ENCODE measurements at places on chromosomes 7 and 10.

DNA sequence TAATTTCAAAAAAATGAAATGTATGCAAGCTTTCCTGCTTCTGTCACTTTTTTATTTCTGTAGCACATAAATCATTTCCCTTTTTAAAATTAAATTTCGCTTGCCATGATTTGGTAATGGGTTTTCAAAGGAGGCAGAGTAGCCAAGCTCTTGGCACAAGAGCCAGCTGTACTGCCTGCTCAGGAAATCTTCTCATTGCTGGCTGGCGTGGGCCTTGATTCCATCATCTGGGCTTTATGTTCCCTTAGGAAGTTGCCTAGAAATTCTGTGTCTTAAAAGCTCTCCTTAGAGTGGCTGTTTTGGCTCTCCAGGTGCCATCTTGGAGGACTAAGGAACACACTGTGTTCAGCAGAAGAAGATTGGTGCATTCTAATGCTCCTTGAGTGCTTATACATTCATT lies 107.4 kb downstream of the ARID5B start:
- no peak for DNase-seq

DNA sequence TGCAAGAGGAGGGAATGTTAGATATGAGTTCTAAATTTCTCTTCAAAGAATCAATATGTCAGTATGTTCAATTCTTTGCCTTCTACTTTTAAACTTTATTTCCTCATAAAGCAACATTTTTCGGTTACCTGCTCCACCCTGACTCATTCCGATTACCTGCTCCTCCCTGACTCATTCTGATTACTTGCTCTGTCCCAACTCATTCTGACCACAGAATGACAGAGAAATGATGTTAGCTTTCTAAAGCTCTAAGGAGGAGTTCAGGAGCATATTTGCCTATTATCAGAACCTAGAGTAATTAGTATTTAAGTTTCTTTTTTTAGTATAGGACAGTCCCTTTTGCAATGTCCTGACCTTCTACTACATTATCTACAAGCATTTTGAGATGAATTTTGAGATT lies 24.5 kb upstream of the PPP1R9A start:
- DNase-seq = no peak

DNA sequence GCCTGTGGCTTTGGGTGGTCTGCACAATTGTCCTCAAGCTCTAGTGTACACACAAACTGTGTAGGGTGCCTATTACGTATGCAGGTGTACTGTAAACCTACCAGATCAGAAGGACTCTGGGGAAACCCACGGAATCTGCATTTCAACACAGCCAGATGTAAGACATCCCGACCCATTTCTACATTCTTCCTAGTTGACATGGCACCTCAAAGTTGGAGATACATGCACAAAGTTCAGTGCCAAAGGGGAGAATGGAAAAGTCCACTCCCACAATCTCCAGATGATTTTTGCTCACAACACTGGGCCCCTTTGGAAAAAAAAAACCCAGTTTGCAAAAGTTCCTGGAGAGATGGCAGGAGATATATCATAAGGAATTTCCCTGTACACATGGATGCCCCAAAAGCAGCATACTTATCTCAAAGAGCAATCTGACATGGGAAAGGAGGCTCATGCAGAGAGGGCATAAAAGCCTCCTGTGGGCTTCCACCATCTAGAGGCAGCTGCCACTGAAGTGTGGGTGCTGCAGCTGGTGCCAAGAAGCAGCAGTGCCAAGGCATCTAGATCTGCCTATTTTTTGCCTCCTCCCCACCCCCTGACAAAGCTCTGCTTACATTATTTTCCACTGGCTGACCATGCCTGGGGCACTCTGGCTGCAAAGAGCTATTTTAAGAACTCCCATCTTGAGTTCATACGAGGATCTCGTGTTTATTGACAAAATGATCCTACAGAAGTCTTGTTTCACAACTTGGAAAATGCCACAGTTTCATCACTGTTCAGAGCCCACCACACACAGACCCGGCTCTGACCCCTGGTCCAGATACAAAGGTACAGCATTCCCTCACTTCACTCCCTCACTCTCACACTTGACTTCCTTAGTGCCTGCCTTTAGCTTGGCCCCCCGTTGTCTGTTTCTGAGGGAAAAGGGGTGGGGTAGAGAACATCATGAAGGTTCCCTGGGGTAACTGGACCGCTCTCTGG lies 12.9 kb downstream of the TECTB start:
- no peak for DNase-seq

GRCh38 chr10:116271593-116272439 lies 1.2 kb downstream of the GFRA1 start:
- DNase-seq = peak; percentile 62

DNA sequence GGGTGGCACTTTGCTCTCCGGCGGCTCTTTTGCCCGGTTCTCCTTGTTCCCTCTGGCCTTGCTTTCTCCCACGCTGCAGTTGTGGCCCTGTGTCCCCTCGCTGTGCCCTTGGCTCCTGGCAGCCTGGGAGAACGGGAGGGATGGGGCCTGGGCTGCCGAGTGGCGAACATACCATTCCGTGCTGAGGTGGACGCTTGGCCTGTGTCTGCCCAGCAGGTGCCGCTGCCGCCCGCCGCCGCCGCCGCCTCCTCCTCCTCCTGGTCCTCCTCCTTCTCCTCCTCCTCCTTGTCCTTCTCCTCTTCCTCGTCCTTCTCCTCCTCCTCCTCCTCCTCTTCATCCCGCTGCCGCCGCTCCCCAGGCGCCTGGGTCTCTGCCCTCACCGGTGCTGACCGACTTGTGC lies 36.0 kb downstream of the AGAP3 start:
- DNase-seq = peak; percentile 51

DNA sequence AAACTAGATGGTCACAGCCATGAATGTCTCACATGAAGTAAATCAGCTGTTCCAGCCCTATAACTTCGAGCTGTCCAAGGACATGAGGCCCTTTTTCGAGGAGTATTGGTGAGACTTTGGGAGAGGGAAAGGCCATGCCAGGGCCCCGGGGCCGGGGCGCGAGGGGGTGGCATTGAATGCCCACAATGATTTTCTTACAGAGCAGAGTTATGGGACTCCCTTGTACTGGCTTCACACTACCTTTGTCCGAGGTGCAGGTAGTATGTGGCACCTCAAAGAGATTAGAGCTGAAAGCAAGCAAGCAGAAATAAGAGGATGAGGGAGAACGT lies 407 bp downstream of the ELOVL3 start:
- no peak for DNase-seq

- no peak for DNase-seq
These were observed 12.1 kb upstream of the PPIA start for GRCh38 chr7:44784364-44784763.

DNA sequence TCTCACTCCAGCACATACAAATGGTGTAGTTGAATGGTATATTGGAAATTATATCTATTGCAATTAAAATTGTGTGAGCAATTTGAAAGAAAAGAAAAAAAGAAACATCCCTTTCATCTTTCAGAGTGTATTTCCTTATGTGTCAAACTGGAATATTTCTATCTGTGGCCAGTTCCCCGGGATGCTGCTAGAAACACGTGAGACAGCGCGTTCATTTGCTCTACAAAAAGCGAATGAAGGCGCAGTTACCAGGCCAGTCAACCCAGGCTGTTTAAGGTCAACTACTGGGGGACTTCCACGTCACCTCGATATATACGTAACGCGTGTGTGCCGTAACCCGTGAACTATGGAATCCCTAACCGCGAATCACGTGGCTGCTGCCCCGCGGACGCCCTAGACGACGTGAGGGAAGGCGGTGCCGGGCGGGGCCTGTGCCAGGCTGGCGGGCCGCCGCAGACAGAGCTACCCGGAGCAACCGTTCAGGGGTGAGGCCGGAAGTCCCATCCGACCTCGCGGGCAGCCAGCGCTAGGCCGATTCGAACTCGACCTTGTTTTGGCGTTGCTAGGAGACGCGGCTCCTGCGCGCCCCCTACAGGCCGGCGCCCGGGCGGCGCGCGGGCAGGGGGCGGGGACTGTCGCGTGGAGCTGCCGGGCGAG lies 1.1 kb upstream of the ARL4A start:
- peak; percentile 95 for DNase-seq

- DNase-seq = no peak
These were observed 42.7 kb upstream of the GAD2 start for GRCh38 chr10:26173837-26174236.

GRCh38 chr7:158821171-158822031 lies 7.9 kb downstream of the ESYT2 start:
- DNase-seq = no peak

DNA sequence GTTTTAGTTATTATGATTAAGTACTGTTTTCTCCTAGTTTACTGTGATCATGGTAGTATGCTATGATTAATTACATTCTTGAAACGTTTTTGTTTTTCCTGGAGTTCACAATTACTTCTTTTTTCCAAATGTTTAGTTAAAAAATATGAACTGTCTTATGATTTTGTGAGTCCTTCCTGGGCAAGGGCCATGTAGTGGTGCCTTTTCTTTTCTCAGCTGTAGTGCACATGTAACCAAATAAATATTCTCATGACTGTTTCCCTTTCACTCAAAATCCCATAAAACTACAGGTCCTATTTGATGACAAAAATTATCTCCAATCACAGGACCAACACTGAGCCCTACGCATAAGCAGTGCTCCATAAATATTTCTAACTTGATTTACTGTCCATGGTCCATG lies 118.9 kb upstream of the EGR2 start:
- DNase-seq = no peak

GRCh38 chr7:5692112-5692844 lies 89.2 kb downstream of the RNF216 start:
- no peak for DNase-seq

- DNase-seq = peak; percentile 61
These were observed 809 bp upstream of the OGA start for GRCh38 chr10:101818872-101819633.

DNA sequence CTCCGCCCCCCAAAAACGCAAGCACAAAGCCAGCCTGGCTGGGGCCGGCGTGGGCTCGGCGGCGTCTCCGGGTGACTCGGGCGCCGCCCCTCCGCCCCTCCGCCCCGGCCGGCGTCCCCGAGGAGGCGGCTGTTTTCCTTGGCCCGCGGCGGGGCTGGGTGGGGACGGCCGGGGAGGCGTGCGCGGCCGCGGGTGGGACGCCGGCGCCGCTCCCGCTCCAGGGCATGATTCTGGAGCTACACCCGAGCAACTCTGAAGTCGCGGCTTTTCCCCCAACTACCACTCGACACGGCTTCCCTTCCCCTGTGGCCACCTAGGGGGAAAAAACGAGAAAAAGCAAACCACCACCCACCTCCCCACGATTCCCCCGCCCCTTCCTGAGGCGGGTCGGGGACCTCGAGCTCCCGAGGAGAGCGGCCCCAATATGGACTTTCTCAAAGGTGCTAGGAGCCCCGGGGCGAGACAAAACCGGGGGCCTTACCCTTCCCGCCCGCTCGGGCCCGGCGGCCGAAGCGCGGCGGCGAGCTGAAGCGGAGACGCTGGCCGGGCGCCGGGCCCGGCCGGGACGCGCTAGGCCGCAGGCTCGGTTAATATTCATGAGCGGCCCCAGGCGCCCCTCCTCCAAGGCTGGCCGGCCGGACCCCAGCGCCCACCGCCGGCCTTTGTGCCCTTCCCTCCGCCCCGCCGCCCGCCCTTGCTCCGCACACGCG lies 856 bp downstream of the ARHGAP21 start:
- DNase-seq = peak; percentile 67

- DNase-seq = no peak
These were observed 169.0 kb upstream of the KIAA1217 start for GRCh38 chr10:24039897-24040296.

DNA sequence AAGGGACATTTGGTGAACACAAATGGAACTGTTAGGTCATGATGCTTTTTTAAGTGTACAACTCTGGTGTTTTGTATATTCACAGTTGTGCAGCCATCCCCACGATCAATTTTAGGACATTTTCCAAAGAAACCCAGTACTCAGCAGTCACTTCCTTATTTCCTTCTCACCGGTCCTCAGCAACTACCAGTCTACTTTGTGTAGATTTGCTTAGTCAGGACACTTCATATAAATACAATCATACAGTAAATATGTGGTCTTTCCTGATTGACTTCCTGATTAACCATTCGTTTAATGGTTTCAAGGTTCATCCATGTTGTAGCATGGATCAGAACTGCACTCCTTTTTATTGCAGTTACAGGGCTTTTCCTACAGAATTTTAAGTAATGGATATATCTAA lies 14.4 kb downstream of the SGPL1 start:
- no peak for DNase-seq

GRCh38 chr7:156143158-156143557 lies 330.9 kb upstream of the SHH start:
- no peak for DNase-seq

- no peak for DNase-seq
These were observed 514.2 kb downstream of the CCSER2 start for GRCh38 chr10:84842593-84842992.

DNA sequence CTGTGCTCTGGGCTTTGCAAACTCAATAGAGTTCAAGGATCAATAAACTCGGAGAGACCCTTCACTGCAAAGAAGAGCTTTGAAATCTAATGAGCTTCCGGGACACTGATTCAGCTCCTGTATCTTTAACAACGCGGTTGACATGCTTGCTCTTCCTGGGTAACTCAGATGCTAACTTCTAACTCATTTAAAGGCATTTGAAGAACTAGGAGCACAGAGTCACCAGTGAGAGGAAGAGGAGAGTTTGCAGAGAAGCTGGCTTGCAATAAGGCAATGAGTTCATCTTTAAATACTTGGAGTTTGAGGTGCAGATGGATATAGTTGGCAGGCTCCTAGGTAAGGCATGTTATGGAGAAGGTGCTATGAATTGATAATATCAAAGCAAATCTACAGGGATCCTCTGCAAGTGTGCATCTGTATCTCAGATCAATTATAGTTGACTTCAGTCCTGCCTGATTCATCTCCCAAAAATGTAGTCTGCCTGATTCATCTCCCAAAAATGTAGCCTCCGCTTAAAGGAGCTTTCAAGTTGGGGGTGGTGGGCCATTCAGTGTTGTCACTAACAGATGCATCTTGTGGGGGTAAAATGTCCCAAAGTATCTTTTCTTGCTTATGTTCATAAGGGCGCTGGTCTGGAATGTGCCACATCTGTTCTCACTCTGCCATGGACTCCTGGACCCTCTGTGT lies 182.5 kb upstream of the PRSS58 start:
- no peak for DNase-seq

- DNase-seq = no peak
These were observed 77.6 kb upstream of the LRRC4 start for GRCh38 chr7:128108641-128109423.

- no peak for DNase-seq
These were observed 156.9 kb upstream of the ADCY1 start for GRCh38 chr7:45417268-45417667.

GRCh38 chr7:111593343-111593742 lies 31.1 kb upstream of the IMMP2L start:
- DNase-seq = no peak

DNA sequence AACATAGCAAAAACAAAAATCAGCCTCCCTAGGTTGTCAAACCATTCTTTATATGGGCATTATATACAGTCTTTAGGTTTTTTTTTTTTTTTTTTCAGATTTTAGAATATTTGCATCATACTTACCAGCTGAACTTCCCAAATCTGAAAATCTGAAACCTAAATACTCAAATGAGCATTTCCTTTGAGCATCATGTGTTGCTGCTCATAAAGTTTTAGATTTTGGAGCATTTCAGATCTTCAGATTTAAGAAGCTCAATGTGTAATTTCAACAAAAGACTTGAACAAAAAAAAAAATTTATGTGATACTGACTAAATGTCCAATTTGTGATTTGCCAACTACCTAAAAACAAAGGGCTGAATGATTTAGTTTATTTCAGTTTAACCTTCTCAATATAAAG lies 13.6 kb downstream of the FAM3C start:
- DNase-seq = no peak
